ENCODE measurements at places on chromosomes 2 and 18. TPM values are rescaled to one million over a fixed set of nuclear protein-coding genes. Genes with fewer than 3 reads are reported as not detected.

The HOXD8 gene
- polyA plus RNA-seq: 1.0 TPM

The FEV gene
- polyA plus RNA-seq: not detected

The ICA1L gene
- polyA plus RNA-seq: 1.2 TPM

The MC4R gene
- not detected for polyA plus RNA-seq

The STPG4 gene
- polyA plus RNA-seq: not detected

The TXNDC2 gene
- polyA plus RNA-seq: 0.06 TPM

The IL1RL2 gene
- 6.1 TPM for polyA plus RNA-seq

The HRH4 gene
- polyA plus RNA-seq: not detected

The CHST10 gene
- polyA plus RNA-seq: 1.3 TPM

The DSEL gene
- 0.38 TPM for polyA plus RNA-seq

The ATF2 gene
- polyA plus RNA-seq: 8.1 TPM

The KCNF1 gene
- 0.22 TPM for polyA plus RNA-seq

The GKN1 gene
- polyA plus RNA-seq: 0.25 TPM

The CCDC141 gene
- polyA plus RNA-seq: 0.06 TPM

The CXCR1 gene
- 0.11 TPM for polyA plus RNA-seq

The DYSF gene
- 1.8 TPM for polyA plus RNA-seq

The PLGLB2 gene
- not detected for polyA plus RNA-seq

The SIX3 gene
- not detected for polyA plus RNA-seq

The LOXHD1 gene
- 0.02 TPM for polyA plus RNA-seq

The PRKAG3 gene
- polyA plus RNA-seq: not detected

The ALPG gene
- not detected for polyA plus RNA-seq

The ABCB11 gene
- 0.04 TPM for polyA plus RNA-seq

The POTEJ gene
- not detected for polyA plus RNA-seq

The SFT2D3 gene
- 4.2 TPM for polyA plus RNA-seq

The RNF181 gene
- polyA plus RNA-seq: 159 TPM

The IL18R1 gene
- 0.95 TPM for polyA plus RNA-seq

The ERBB4 gene
- 0.06 TPM for polyA plus RNA-seq

The PXDN gene
- polyA plus RNA-seq: 1.1 TPM

The SERPINB4 gene
- 19.3 TPM for polyA plus RNA-seq

Measured in esophagus (tissue), 2 donors.